Stimulated activated CD4-positive, alpha-beta T cell treated with anti-CD3 and anti-CD28 coated beads, Interleukin-4, amount 100 ng/mL, for 4 hours (primary cell): ENCODE measurements at places on chromosomes 4 and X.

- no peak for DNase-seq
Measured at GRCh38 chr4:25943312-25943711, 29.3 kb downstream of the SMIM20 start.

GRCh38 chr4:127446427-127446885 is 186.3 kb upstream of the INTU start:
- DNase-seq = no peak

DNA sequence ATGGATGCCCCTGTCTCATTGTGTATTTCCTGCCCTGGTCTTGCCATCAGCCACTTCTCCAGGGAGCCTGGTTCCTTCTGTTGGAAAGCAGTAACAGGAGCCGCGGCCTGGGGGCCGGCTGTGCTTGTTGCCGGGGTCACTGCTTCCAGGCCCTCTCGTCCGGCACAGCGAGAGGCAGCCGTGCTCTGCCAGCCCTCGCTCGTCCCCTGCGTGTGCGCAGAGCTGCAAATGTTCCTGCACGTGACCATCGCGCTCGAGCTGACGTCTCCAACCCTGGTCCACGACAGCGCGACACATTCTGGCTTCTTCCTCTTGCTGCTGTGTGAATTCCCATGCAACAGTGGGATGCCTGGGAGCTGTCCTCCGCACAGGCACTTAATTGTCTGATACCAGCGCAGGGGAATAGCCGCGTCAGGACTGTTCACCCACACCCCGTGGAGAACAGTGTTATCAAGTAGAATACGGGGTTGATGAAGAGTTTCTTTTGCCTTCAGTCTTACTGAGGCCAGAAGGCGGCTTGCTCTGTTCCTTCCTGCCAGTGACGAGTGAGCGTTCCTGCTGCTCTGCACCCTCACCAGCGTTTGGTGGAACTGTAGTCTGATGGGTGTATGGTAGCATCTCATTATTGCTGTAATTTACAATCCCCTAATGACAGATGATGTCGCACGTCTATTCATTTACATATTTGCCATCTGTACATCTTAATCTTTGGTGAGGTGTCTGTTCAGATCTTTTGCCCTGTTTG is 12.3 kb downstream of the PDE6B start:
- no peak for DNase-seq

DNA sequence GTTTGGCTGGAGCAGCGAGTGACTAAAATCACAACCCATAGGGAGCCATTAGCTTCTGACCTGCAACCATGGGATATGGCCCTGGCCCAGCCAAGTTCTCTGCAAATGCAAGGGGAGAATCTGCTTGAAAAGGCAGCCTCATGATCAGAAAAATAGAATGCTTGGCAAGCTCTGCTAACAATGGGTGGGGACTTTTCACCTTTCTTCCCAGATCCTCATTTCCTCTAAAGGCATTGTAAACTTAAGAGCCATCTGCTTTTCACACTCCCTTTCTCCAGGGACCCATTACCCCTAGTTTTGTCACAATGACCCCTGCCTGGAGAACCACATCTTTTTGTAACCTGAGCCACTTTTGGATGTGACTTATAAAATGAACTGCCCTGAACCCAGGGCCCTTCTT is 104.3 kb downstream of the PARM1 start:
- no peak for DNase-seq

GRCh38 chrX:111568354-111568753 is 56.9 kb downstream of the SERTM2 start:
- DNase-seq = no peak

DNA sequence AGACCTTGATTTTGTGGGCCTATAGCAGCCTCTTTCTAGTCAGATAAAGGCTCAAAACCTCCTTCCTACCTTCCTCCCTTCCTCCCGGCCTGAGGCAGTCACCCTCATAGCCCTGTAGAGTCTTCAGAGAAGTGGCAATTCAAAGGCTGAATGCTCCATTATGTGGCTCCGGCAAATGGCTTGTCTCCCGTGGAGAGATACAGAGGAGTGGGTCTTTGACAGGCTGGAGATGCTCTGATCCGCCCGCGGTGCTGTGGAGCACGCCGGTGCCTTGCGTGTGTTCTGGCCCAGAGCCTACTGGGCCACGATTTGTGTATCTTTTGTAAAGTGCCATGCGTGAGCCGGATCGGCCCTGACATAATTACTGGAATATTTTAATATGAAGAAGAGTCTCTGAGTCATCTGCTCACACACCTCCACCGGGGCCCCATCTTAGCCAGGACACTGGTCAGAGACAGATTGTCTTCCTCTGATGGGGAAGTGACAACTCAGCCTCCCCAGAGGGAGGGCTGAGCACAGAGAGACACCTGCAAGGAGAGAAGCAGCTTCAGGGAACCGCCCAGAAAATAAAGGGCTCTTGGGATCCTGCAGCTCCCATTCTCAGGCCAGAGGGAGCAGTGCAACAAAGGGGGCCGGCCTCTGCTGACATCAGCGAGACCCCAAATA is 88.7 kb downstream of the DCTD start:
- DNase-seq = no peak

DNA sequence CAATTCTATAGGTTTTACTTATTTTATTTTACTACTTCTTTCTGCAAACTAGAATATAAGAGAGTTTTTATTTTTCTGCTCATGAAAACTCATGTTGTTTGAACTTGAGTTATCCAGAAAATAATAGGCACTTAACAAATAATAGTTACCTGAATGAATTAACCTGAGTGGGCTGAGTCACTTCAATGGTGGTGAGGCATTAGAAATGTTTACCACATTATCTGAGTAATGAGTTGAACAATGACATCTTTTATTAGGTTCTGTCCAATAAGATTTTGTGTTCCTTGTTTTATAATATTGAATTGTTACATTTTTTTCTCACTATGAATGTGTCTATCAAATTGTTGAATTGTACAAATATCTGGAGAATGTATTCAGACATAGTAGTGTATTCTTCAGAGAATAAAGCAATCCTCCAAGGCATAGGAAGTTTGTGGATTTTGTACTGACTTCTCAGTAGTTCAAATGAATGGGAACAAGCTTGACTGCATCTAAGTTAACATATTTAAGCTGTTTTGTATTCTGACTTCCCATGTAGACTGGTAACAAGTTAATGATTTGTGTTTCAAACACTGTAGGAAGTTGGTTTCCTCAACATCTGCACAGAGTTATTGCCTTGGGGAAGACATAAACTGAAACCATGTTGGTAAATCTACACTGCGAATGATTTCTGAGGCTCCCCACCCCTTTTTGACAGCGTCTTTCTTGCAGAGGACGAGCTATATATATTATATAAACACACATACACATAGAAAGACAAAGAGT is 1808.9 kb upstream of the TENM3 start:
- no peak for DNase-seq

DNA sequence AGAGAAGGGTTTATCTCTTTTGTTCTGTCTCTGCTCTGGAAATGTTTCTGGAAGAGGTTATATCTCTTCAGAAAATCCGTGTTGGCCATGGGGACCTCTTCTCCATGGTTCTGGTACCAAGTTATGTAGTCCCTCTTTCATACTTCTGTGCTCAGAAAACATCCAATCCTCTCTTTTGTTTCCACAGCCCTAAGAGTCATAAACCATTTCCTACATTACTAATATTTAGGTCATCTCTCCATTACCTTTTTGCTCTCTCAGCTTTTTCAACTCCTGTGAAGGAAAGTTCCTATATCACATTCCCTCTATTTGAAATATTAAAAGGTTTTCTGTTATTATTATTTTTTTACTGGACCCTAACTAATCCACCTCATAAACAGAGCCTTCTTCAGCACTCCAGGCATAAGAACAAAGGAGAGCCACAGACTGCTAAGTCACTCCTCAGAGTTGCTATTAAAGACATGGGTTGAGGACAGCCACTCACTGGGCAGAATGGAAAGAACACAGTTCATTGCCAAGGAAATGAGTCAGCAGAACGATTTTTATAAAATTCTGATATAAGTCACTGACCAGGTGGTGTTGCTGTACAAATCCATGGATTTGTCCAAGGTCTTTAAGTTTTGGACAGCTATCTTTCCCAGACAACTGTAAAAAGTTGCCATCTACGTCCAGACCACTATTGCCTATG is 122.4 kb upstream of the NPY2R start:
- DNase-seq = no peak

- DNase-seq = no peak
Measured at GRCh38 chrX:153411988-153412574, 809 bp downstream of the ZFP92 start.

- DNase-seq = no peak
Measured at GRCh38 chr4:179543771-179544170, 2101.5 kb upstream of the AGA start.

DNA sequence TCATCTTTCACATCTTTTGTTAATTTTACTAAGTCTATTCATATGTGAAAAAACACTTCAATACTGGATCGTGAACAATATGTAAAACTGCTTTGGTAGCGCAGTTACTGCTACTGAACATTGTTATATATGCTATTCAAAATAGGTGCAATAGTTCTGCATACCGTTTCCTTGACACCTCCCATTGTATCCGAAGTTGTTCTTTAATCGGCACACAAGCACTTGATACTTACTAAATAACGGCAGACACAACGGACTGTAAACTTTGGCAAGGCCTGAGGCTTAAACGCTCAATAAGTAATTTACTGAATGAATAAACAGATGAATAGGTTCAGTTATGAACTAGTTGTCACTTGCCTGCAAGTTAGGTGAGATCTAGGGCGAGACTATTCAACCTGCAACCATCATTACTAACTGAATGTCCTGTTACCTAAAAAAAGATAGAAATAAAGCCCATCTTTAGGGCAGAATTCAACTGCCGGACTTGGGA is 620 bp downstream of the ANAPC10 start:
- DNase-seq = no peak

DNA sequence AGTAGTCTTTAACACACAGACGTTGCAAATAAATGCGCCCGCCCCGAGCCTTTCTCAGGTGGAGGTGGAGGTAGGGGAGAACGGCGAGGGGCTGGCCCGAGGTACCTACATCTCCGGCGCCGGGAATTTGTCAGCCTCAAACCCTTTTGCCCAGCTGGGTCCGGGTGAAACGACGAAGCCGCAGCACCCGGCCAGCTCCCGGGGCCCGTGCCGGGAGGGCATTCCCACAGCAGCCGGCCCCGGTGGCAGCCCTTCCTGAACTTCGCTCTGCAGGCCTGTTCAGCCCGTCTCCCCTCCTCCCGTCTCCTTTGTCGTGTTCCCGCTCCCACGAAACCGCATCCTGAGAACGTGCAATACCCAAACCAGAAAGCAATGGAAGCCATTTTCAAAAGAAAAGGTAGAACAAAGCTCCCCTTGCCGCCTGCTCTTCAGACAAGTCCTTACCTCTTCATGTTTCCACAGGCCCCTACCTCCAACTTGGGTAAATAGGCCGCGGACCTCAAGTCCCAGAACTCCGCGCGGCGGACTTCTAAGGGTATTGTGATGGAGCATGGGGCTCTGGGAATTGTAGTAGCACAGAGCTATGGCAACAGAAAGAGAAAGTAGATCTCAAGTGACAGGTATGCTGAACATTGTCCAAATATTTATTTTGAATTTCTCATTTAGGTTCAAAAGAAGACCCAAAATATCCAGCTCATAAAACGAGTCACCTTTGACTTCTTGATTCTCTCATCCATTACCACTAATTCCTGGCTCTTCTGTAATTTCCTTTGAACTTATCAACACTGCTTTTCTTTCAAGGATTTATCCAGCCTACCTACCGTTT is at the start of gene RBM41:
RBM41 (minus strand) TSS at position 501 of the 826 bp plus-strand sequence; CDS start at position 452, 49 bp downstream.
- peak; percentile 51 for DNase-seq

- no peak for DNase-seq
Measured at GRCh38 chr4:14833053-14833452, 169.2 kb upstream of the CPEB2 start.
